ENCODE measurements at places on chromosomes 13 and 19.
A peak's percentile ranks its signal among the peaks of the same experiment; 100 is the strongest.

DNA sequence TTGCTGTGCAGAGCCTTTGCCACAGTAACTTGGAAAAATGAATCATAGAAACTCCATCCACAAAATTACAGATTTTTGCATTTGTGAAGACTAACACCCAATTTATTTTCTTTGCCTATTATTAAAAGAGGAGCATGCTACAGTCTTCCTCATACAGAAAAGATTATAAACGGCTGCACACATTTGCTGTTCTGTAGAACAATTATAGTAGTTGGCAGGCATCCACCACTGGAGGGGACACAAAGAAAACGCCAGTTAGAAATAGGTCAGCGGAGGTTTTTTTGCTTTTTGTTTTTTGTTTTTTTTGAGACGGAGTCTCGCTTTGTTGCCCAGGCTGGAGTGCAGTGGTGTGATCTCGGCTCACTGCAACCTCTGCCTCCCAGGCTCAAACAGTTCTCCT, 51.6 kb downstream of the SACS start:
- H3K4me1 ChIP-seq = peaks cover 61% of the 10 kb centered on the region
- H3K27me3 ChIP-seq = peaks cover 19% of the 10 kb centered on the region
- H3K4me3 ChIP-seq = no peak overlapping the region
- DNase-seq = no peak

DNA sequence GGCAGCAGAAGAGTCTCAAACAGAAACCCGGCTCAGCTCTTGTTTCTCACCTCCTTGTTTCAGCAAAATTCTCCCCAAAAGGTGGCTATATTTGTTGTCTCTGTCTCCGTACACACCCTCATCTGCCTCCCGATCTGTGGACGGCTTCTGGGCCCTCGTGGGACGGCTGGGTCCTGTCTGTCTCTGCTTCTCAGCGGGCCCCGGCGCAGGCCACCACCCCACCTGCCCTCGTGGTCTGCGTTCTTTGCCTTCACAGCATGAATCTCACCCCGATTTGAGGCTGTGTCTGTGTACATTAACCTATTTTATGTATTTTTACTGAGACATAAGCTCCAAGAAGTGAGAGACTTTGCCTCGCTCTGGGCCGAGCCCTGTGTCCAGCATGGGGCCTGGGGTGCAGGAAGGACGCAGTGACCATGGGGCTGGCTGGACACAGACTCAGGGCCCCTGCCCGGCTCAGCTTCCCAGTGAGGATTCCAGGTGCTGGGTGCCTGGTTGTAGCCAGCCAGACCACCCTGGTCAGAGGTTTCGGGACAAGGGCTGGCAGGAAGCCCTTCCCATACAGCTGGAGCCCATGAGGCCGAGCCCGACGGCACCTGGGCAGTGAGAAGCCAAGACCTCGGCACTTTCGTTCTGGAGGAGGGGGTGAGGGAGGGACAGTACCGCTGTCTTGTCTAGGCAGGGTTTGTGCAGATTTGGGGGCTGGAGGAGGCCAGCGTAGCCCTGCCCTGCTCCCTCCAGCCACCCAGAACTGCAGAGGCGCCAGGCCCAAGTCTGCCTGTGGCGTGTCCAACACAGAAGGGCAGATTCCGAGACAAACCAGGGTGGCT, 78.5 kb upstream of the MCF2L start:
- H3K4me3 ChIP-seq = no peak overlapping the region
- peak overlapping the region; percentile 77 for H3K27ac ChIP-seq
- H3K27me3 ChIP-seq = no peaks in the 10 kb centered on the region
- H3K36me3 ChIP-seq = no peaks in the 10 kb centered on the region
- peaks cover 29% of the 10 kb centered on the region for H3K4me1 ChIP-seq
- DNase-seq = no peak

- no peak overlapping the region for H3K4me3 ChIP-seq
- DNase-seq = no peak
- peak overlapping the region; percentile 22 for H3K27ac ChIP-seq
- peaks cover 15% of the 10 kb centered on the region for H3K4me1 ChIP-seq
- no peaks in the 10 kb centered on the region for H3K27me3 ChIP-seq
Observed at GRCh38 chr19:16306728-16307402, 17.8 kb upstream of the KLF2 start.

- peaks cover 22% of the 10 kb centered on the region for H3K4me1 ChIP-seq
- H3K27me3 ChIP-seq = no peaks in the 10 kb centered on the region
Observed at GRCh38 chr19:19642506-19643157, 825 bp downstream of the GMIP start.

GRCh38 chr13:110546378-110546777, 15.1 kb downstream of the RAB20 start:
- H3K27ac ChIP-seq = no peak overlapping the region
- no peaks in the 10 kb centered on the region for H3K4me1 ChIP-seq
- DNase-seq = no peak

DNA sequence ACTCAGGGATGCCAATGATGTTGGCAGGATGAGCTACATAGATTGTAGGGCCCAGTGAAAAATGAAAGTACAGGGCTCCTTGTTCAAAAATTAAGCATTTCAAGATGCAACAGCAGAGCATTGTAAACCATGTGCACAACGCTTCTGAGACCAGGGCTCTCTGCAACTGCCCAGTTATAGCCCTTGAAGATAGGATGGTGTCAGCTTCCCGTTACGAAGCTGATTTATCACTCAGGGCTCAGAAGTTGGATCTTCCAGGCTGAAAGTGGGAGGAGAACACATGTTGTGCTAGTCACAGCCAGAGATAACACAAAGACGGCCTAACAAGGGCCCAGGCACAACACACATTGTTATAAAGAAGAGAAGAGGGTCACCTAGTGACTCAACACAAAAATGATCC, 466.7 kb downstream of the TUBA3C start:
- no peak overlapping the region for H3K4me3 ChIP-seq
- H3K36me3 ChIP-seq = no peaks in the 10 kb centered on the region
- no peaks in the 10 kb centered on the region for H3K27me3 ChIP-seq
- DNase-seq = no peak
- no peaks in the 10 kb centered on the region for H3K4me1 ChIP-seq

DNA sequence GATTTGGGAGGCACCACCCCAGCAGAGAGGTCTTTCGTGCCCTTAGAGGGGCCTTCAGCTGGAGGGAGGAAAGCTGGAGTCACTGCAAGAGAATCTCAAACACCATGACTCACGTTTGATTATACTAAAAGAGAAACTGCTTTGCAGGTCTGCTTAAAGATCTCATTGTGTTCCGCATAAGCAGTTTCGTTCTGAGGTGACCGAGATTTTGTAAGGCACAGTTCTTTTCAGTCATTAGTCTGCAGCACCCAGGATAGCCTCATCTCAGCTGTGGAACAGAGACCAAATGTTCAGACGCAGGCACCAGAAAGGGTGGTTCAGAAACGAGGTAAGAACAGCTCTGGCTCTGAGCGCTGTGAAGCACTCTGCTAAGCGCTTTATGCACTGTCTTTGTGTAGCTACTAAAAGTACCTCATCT, 71.2 kb upstream of the GTF3A start:
- no peak for DNase-seq
- no peak overlapping the region for H3K27ac ChIP-seq
- peaks cover 48% of the 10 kb centered on the region for H3K27me3 ChIP-seq
- peak overlapping the region; percentile 48 for H3K4me3 ChIP-seq
- H3K36me3 ChIP-seq = peaks cover 7% of the 10 kb centered on the region
- peaks cover 8% of the 10 kb centered on the region for H3K4me1 ChIP-seq

- no peak overlapping the region for H3K27ac ChIP-seq
- H3K36me3 ChIP-seq = no peaks in the 10 kb centered on the region
- H3K27me3 ChIP-seq = no peaks in the 10 kb centered on the region
- H3K4me3 ChIP-seq = no peak overlapping the region
- DNase-seq = no peak
Observed at GRCh38 chr13:50493683-50494082, 349.8 kb downstream of the DLEU7 start.

- H3K27me3 ChIP-seq = no peaks in the 10 kb centered on the region
- DNase-seq = no peak
- H3K4me1 ChIP-seq = peaks cover 4% of the 10 kb centered on the region
- H3K4me3 ChIP-seq = no peak overlapping the region
- H3K36me3 ChIP-seq = peaks cover 6% of the 10 kb centered on the region
Observed at GRCh38 chr13:113050734-113051431, 54.7 kb upstream of the F7 start.

DNA sequence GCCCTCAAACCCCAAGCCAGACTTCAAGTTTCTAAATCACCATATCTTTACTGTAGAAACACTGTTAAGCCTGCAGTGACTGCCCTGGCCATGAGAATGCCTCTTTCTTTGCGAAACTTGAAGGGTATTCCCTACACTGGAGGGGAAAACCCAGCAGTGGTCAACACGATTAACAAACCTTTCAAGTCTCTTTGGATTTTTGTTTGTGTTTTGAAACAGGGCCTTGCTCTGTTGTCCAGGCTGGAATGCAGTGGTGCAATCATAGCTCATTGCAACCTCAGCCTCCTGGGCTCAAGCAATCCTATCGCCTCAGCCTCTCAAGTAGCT, 17.4 kb upstream of the POMP start:
- no peak overlapping the region for H3K27ac ChIP-seq
- no peaks in the 10 kb centered on the region for H3K36me3 ChIP-seq
- H3K4me1 ChIP-seq = peaks cover 17% of the 10 kb centered on the region
- DNase-seq = no peak
- no peaks in the 10 kb centered on the region for H3K27me3 ChIP-seq

- H3K36me3 ChIP-seq = no peaks in the 10 kb centered on the region
- DNase-seq = no peak
- H3K4me3 ChIP-seq = no peak overlapping the region
- H3K27me3 ChIP-seq = no peaks in the 10 kb centered on the region
Observed at GRCh38 chr13:39816936-39817335, 161.5 kb downstream of the COG6 start.

GRCh38 chr13:41588899-41589298, 131.5 kb downstream of the RGCC start:
- peaks cover 39% of the 10 kb centered on the region for H3K36me3 ChIP-seq
- no peak for DNase-seq
- H3K4me1 ChIP-seq = peaks cover 14% of the 10 kb centered on the region

GRCh38 chr19:1009041-1009980, 9.1 kb downstream of the GRIN3B start:
- no peak overlapping the region for H3K4me3 ChIP-seq
- no peak for DNase-seq
- H3K27me3 ChIP-seq = no peaks in the 10 kb centered on the region
- H3K36me3 ChIP-seq = peaks cover 5% of the 10 kb centered on the region

- peaks cover 4% of the 10 kb centered on the region for H3K27me3 ChIP-seq
- no peak overlapping the region for H3K27ac ChIP-seq
- DNase-seq = no peak
- H3K36me3 ChIP-seq = no peaks in the 10 kb centered on the region
- H3K4me1 ChIP-seq = no peaks in the 10 kb centered on the region
Observed at GRCh38 chr19:29629836-29630534, 23.9 kb downstream of the POP4 start.

DNA sequence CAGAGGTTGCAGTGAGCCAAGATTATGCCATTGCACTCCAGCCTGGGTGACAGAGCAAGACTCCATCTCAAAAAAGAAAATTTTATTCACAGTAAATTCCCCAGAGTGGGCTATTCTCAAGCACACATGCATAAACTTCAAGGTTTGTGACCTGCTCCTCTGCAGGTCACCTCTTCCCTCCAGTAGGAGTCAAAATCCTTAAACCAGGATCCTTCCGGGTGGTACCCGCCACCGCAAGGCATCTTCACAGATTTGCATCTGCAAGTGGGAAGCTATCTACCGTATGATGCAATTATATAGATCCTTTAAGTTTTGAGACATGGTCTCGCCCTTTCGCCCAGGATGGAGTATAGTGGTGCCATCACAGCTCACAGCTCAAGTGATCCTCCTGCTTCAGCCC, 3.0 kb upstream of the ECH1 start:
- DNase-seq = no peak
- H3K36me3 ChIP-seq = peaks cover 6% of the 10 kb centered on the region

DNA sequence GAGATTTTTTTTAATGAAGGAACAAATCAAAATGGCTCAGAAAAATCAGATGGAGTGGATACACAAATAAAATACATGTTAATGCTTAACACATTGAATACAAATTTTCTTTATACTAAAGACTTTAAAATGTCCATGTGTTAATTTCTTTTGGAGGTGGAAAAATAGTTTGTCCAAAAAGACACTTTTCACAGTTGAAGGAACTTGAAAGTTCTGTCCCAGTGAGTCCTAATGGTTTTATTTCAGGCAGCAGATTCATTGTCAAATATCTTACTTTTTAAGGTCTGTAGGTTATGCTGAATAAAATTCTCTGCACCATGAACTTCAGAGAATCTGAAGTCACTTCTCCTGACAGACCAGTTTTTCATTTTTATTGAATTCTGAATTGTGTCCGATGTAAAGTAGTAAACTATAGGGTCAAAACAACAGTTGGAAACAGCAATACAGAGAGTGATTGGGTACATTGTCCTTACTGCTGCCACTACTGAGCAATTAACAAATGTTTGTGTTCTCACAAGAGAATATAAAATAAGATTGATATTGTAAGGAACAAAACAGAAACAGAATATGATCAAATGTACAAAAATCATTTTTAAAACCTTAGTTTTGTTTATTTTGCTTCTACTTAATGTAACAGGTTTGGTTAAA, 1.6 kb downstream of the LPAR6 start:
- H3K4me3 ChIP-seq = no peak overlapping the region
- DNase-seq = no peak
- no peaks in the 10 kb centered on the region for H3K27me3 ChIP-seq
- peaks cover 8% of the 10 kb centered on the region for H3K4me1 ChIP-seq
- H3K27ac ChIP-seq = no peak overlapping the region
- H3K36me3 ChIP-seq = peaks cover 20% of the 10 kb centered on the region

- no peaks in the 10 kb centered on the region for H3K36me3 ChIP-seq
- no peak for DNase-seq
- no peaks in the 10 kb centered on the region for H3K27me3 ChIP-seq
- H3K27ac ChIP-seq = no peak overlapping the region
Observed at GRCh38 chr13:99830931-99831330, 140.6 kb downstream of the ZIC5 start.

DNA sequence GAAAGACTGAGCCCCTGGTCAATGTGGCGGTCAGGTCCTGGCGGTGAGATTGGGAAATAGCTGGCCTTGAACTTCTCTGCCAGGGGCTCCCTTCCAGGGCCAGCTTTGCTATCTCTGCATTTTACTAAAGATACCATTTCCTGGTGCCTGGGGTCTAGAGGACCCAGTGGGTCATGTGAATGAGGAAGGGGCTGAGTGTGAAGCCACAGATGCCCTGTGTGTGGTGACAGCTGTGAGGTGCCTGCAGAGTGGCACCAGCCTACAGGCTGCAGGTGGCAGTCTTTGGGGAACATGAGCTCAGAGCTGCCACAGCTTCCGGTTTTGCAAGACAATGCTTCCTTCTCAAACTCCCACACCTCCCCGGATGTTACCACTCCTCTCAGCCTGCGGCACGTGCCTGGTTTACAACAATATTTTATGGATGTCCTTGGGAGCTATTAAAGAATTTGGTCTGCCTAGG, 5.2 kb upstream of the MLNR start:
- no peak overlapping the region for H3K27ac ChIP-seq
- DNase-seq = peak; percentile 27
- H3K27me3 ChIP-seq = peaks cover 35% of the 10 kb centered on the region
- H3K36me3 ChIP-seq = peaks cover 19% of the 10 kb centered on the region
- H3K4me1 ChIP-seq = peaks cover 23% of the 10 kb centered on the region

DNA sequence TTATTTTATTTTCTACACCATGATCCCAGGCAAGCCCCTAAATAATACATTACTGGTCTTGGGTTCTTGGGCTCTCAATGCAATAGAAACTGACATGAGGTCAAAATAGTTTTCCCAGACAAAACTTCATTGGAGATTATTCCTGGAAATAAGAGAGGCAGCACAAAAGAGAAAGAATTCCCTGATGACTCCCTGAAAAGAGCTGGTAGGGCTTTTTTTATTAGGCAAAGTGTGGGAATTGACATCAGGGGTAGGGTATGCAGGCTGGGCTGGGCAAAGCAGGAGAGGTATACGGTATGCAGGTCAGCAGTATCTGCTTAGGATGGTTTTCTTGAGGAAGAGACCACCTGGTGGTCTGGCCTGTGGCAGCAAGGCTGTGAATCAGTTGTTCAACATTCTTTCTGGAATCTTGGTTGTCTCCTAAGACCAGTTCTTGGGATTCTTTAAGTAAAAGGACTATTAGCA, 9.3 kb upstream of the IGFL3 start:
- no peak overlapping the region for H3K4me3 ChIP-seq
- H3K36me3 ChIP-seq = no peaks in the 10 kb centered on the region

Measured in naive B cell (primary cell).